ENCODE measurements at places on chromosomes 16 and 17.

DNA sequence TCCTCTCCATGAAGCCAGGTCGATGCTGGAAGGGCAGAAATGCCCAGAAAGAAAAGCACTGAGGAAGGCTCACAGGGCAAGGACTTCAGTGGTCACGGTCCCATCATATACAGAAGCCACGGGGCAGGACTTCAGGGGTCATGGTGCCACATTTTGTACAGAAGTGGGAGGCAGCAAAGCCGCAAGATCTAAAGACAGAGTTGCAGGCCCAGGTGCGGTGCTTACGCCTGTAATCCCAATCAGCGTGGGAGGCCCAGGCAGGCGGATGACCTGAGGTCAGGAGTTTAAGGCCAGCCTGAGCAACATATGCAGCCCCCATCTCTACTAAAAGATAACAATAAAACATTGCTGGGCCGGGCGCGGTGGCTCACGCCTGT, 96.0 kb downstream of the NXN start:
- DNase-seq: no peak

- DNase-seq: no peak
These were observed 86.7 kb downstream of the KSR1 start for GRCh38 chr17:27542841-27543463.

- DNase-seq: peak; percentile 79
These were observed 6.8 kb downstream of the MPG start for GRCh38 chr16:84718-85406.

DNA sequence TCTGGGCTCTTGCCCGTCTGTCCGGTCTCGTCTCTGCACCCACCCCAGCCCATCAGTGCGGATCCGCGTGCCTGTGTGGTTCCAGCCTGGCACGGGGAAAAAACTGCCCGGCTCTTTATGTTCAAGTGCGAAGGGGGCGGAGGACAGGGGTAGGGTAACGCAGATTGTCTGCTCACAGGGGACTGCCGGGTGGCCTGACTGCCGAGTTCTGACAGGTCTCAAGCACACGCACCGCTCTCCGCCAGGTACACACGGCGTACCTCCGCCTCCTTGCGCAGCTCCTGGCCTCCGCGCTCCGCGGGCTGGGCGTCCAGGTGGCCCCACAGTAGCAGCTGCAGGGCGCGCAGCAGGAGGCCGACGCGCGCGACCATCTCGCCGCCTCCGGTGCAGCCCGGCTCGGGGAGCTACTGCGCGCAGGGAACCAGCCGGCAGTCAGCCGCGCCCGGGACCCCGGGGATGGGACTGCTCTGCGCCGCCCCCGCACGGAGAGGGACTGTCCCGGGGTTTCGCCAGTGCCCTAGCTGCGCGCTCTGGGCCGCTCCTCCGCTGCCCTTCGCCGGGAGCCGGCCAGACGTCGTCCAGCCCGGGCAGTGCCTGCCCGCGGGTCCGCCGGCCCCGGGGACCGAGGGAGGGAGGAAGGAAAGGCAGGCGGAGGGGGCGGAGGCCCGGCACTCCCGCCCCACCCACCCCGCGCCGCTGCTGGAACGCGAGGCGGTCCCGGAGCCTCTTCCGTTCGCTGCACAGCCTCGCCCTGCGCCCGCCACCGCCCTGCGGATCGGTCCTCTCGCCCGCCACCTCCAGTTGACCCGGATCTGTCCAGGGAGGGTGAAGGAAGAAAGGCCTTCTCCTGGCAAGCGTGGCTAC, at the start of gene MMP28:
Gene MMP28, minus strand, starts transcription at position 635 of the 864 bp plus-strand sequence. Its CDS starts 264 bp downstream, at position 371.
- DNase-seq: peak; percentile 64

DNA sequence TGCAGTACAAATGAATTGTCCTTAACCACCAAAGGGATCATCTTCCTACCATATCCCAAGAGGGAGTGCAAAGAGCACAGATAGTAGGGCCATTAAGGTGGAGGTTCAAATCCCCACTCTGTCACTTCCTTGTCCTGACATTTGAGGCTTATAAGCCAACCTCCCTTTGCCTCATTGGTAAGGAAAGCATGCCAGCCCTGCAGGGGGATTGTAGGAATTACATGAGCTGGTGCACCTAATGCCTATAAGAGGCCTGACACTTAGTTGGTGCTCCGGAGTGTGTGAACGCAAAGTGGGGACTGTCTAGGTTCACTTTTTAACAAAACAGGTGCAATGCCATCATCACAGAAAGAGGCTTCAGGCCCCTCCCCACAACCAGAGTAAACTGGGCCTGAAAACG, 374.4 kb downstream of the SNX29 start:
- DNase-seq: no peak

DNA sequence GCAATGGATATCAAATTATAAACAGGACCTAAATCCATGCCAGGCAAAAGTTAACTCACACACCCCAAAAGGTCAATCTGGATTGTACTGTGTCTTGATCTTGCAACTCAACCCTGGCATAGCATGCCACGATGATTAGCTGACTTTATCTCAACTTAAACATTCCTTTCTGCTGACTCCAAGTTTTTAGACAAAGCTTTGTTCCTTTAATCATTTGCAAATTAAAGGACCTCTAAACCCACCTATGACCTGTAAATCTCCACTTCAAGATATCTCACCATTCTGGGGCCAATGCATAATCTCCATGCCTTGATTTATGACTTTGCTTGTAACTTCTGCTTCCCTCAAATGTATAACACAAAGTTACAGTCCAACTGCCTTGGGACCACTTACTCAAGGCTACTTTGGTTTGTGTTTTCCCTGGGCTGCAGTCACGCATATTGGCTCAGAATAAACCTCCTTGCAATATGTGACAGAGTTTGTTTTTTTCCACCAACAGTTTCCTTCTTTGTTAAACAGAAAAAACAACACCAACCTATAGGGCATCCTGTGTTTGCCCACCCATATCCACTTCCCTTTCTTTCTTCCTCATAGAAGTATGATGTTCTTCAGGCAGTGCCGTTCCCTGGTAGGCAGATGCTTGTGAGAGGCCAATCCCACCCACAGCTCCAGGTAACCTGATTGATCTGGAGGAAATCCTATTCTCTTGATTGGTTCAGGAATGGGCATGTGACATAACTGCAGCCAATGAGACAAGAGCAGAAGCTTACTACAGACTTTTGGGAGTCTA, 390.6 kb upstream of the ERCC4 start:
- no peak for DNase-seq

- DNase-seq: no peak
These were observed 9.7 kb downstream of the CACNG1 start for GRCh38 chr17:67054011-67054591.

GRCh38 chr16:80407265-80407987, 133.4 kb upstream of the DYNLRB2 start:
- no peak for DNase-seq

- DNase-seq: no peak
These were observed 47.9 kb upstream of the HNF1B start for GRCh38 chr17:37792787-37793186.

DNA sequence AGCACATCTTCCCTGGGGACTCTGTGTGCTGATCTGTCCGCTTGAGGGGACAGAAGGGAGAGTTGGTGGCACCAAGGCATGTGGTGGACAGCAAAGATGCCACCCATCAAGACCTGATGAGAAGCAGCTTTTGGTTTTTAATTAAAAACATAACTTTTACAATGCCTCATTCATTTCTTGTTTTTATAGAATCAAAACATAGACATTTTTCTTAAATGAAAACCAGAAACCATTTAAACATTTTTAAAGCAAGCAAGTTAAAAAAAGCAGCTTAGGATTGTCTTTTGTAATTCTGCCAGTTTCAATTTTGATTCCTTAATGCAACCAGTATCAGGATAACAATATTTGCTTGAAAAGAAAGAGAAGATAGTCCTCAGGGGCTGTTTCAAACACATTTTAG, 123.7 kb upstream of the AXIN2 start:
- DNase-seq: no peak

DNA sequence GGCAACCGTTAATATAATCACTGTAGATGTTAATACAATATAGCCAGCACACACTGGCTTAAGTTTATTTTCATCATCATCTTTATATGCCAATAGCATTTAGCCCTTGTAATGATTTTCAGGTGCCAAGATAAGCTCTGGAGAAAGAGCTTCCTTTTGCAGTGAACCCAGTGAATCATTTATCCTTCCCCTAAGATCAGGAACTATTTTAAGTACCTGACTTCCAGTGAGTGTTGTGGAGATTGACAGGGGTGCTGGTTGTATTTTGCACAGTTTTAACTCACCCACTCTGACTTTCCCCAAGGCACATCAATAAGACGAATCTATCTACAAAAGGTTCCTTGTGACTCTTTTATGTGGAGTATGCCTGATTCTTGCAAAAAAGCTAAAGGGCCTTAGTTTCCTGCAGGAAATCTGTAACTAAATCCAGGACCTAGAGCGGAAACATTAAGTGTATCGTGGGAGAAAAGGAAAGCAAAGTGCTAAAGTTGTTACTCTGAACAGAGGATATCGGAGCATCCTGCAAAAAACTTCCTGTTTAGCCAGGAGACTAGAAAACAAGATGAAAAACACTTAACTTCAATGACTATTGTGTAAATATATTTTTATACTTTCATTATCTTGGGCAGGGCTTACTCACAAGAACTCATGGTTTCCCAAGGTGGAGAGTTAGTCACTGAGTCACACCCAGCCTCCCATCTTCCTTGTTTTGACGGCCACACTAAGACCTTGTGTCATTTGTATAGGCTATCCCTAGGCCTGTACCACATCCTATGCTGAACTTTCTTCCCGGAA, 183.6 kb downstream of the MAP2K6 start:
- DNase-seq: no peak

- DNase-seq: no peak
These were observed 540.4 kb upstream of the CDH11 start for GRCh38 chr16:65662256-65662655.

- no peak for DNase-seq
These were observed 3.3 kb downstream of the COTL1 start for GRCh38 chr16:84614623-84614967.

- no peak for DNase-seq
These were observed 375.3 kb downstream of the WWOX start for GRCh38 chr16:78474762-78475161.

- no peak for DNase-seq
These were observed 22.2 kb downstream of the SLC38A8 start for GRCh38 chr16:84020353-84020752.

DNA sequence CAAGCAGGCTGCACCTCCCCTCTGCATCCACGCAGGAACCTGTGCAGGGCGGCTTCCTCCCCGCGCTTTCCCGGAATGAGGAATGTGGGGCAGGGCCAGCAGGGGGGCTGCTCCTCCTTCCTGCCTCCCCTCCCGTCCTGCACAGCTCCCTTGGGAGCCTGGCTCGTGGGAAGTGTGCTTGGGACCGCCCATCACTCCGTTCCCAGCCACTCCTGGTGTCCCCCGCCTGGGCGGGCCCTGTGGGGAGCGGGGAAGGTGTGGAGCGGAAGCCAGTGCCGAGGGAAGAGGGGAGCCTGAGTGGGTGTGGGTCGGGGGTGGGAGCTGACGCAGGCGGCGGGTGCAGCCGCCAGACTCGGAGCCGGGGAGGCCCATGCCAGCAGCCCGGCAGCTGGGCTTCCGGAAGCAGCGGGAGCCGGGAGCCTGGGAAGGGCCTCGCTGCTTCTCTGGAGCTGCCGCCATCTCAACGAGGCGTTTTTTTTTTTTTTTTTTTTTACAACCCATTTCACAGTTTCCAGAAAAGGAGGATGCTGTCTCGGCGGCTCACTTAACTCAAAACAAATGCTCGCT, 24.1 kb downstream of the BAHCC1 start:
- DNase-seq: no peak

GRCh38 chr16:57383276-57384247, 11.3 kb downstream of the CX3CL1 start:
- no peak for DNase-seq

DNA sequence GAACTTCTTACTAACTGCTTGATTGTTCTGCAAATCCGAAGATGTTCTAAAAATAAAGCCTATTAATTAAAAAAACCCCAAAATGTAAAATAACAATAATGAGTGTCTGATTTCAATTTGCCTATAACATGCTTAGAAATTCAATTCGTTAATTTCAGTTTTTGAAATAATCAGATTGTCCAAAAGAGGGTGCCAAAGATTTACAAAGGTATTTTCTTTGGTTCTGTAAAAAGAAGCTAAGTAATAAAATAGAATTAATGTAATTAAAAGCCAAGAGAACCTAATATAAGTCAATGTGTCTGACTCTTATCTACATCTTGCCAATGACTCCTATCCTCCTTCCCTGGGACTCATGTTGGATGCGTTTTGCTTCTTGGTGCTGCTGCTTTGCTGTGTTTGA, 75.0 kb upstream of the CPHXL start:
- DNase-seq: no peak

DNA sequence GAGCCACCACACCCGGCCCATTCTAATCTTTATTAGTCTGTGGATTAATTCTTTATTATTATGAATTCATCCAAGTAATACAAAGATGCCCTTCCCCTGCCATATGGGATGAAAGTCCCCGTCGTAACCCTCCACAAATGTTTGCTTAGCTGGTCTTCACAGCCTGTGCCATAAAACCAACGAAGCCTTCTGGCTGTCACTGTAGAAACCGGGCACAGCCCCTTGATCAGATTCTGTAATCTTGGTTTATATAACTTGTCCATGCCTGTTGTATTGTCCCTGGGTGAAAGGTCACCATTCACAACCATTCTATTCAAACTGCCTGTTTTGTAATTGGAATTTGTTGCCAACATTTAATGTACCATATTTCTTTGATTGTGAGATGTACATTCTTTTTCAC, 66.5 kb downstream of the ATP2C2 start:
- no peak for DNase-seq

All from activated T-cell treated with anti-CD3 and anti-CD28 coated beads, Interleukin-2, amount 50 U/mL, for 72 hours (primary cell).